ENCODE measurements at places on chromosomes 7 and 10.

- no peak for DNase-seq
Observed at GRCh38 chr10:24722131-24722675, 1.5 kb downstream of the ARHGAP21 start.

DNA sequence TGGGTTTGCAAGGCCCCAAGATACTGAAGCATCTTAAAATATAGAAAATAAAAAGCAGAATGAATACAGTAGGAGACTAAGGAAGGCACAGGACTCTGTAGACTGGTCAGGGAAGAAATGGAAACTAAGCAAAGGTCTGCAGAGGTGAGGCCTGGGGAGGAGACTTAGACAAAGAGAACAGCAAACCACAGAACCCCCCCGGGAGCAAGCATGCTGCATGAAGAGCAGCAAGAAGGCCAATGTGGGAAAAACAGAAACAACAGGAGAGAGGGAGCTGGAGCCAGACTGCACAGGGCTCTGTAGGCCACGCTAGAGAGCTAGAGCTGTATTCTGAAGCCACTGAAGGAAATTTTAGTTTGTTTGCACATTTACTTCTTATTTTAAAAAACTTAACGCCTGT lies 45.7 kb upstream of the ARID5B start:
- no peak for DNase-seq

GRCh38 chr7:156334636-156335035 lies 305.9 kb upstream of the RNF32 start:
- DNase-seq, result no peak

DNA sequence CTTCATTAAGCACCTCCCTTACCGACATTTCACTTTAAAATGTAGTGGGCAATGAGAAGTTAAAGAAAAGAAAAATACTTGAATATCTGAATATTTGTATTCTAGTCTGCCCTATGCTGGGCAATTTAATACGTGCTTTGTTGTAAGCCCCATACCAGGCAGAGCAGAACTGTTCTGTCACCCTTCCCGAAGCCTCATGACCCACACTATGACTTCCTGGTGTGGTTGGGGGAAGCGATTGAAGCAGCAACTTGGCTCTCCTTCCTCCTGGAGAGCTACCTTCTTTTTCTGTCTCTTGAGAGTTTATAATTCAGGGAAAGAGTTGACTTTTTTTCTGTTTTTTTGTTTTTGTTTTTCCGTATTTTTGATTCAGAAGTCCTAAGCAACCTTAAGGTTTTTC lies 243.7 kb downstream of the INHBA start:
- no peak for DNase-seq

DNA sequence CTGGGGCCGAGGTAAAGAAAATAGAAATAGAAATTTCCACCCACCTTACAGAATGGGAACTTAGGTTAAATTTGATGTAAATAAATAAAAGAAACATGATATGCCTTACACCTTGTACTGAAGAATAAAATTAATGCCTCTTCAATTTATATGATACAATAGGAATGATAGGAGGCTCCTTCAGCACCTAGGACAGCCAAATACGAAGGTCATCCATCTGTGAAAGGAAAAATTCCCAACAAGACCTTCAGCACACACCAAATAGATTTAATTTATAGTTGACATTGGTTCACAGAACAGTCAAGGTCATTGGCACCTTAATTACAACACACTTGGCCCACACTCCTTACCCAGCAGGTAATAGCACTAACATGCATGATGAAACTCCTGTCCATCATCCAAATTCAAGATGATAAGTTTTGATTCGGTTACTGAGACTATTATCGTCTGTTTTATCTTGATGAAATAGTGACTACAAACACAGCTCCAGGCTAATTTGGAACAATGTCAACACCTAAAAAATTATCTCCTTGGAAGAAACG lies 250.9 kb downstream of the SNX13 start:
- no peak for DNase-seq

- no peak for DNase-seq
Observed at GRCh38 chr7:143265017-143265693, 1.9 kb downstream of the GSTK1 start.

- no peak for DNase-seq
Observed at GRCh38 chr10:124670849-124671248, 73.3 kb downstream of the FAM53B start.

- DNase-seq, result no peak
Observed at GRCh38 chr7:41147606-41148485, 555.0 kb downstream of the INHBA start.

DNA sequence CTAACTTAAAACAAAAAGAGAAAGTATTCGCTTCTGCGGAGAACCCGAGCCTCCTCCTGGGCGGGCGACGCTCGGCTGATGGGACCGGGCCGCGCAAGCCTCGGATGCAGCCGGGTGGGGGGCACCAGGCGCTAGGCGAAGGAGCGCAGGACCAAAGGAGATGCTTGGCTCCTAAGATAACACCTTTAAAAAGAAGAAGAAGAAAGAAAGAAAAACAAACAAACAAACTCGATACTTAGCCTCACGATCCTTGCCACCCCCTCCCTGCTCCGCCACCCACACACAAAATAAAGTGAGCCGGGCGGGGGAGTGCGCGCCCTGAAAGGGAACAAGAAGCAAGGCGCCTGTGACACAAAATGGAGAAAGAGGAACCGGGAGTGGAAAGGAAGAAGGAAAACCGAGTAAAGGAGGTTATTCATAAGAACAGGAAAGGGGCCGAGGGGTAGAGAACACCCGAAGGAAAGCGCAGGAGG lies 34.0 kb upstream of the EBLN1 start:
- DNase-seq, result peak; percentile 50

DNA sequence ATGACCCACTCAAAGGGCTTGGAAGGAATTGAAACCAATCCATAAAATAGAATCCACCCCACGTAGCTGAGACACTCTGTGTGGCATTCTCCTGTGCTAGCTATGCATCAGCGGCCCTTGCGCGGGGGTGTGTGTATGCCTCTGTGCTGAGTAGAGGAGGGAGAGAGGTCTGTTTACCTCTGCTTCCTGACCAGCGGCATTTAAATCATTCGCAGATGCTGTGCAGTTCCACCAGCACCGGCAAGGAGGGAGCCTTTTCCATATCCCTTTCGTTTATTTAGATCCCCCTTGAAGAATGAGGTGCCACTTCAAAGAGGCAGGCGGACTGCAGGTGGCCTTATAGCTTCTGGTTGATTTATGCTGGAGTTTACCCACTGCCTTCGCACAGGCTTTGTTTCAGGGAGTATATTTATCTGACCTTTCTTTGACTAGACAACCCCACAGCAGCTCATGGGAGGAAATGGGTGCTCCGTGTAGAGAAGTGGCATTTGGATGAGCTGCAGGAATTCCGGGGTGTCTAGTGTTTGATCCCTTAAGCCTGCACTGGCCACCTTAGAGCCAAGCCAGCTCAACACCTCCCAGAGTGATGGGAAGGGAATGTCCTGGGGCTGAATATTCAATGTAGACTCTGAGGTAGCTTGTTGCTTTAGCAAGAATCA lies 11.4 kb downstream of the C10orf53 start:
- peak; percentile 16 for DNase-seq

- no peak for DNase-seq
Observed at GRCh38 chr10:16184096-16184597, 252.7 kb upstream of the PTER start.

GRCh38 chr10:116809483-116810119 lies 39.7 kb upstream of the ENO4 start:
- no peak for DNase-seq

DNA sequence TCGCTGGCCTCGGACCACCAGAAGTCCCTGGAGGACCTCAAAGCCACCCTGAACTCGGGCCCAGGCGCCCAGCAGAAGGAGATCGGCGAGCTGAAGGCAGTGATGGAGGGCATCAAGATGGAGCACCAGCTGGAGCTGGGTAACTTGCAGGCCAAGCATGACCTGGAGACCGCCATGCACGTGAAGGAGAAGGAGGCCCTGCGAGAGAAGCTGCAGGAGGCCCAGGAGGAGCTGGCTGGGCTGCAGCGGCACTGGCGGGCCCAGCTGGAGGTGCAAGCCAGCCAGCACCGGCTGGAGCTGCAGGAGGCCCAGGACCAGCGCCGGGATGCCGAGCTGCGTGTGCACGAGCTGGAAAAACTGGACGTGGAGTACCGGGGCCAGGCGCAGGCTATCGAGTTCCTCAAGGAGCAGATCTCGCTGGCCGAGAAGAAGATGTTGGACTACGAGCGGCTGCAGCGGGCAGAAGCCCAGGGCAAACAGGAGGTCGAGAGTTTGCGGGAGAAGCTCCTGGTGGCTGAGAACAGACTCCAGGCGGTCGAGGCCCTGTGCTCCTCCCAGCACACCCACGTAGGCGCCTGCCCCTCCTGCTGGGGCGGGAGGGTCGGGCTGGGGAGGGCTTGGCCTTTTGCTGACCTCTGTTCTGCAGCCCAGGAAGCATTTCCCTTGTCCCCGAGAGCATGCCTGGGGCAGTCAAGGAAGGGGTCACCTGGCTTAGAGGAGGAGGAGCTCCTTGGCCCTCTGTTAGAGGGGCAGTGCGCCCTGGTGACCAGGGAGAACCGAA lies 77.3 kb upstream of the GTF2IRD1 start:
- no peak for DNase-seq

Data from left lobe of liver (tissue), 2 donors.